ENCODE measurements at places on chromosomes 7 and 10.

DNA sequence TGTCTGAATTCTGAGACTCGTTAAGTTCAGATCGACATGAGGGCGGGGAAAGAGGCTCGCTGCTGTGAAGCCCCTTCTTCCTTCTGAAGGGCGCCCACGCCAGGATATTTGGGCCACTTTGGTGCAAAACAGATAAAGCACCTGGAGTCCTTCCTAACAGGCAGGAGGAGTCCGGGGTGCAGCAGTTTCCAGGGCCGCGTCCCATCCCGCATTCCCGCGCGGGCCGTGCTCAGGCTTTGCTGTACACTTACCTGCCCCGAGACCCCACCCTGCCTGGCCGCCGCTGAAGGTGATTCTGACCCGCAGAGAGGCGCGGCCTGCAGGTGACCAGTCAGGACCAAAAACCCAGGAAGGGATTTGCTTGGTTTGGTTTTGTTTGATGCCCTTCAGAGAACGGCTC is 454.6 kb downstream of the PTPRN2 start:
- DNase-seq, result no peak

DNA sequence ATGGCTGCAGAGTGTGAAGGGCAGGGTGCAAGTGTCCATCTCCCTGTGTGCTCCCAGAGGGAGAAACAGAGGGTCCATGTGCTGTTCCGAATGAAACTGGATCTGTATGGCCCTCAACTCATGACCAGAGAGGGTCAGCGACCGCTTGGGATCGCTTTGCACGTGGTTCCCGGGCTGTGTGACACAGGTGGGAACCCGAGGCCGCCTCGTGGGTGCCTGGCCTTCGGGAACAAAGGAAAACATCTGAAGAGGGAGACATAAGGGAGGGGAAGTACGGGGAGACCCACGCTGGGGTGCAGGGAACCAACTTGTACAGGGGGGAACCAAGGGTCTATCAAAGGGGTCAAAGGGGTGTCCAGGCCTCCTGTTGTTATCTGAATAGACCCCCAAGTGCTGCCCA is 57.5 kb downstream of the SH3PXD2A start:
- DNase-seq, result no peak

GRCh38 chr7:81260152-81260551 is 341.3 kb upstream of the SEMA3C start:
- no peak for DNase-seq

DNA sequence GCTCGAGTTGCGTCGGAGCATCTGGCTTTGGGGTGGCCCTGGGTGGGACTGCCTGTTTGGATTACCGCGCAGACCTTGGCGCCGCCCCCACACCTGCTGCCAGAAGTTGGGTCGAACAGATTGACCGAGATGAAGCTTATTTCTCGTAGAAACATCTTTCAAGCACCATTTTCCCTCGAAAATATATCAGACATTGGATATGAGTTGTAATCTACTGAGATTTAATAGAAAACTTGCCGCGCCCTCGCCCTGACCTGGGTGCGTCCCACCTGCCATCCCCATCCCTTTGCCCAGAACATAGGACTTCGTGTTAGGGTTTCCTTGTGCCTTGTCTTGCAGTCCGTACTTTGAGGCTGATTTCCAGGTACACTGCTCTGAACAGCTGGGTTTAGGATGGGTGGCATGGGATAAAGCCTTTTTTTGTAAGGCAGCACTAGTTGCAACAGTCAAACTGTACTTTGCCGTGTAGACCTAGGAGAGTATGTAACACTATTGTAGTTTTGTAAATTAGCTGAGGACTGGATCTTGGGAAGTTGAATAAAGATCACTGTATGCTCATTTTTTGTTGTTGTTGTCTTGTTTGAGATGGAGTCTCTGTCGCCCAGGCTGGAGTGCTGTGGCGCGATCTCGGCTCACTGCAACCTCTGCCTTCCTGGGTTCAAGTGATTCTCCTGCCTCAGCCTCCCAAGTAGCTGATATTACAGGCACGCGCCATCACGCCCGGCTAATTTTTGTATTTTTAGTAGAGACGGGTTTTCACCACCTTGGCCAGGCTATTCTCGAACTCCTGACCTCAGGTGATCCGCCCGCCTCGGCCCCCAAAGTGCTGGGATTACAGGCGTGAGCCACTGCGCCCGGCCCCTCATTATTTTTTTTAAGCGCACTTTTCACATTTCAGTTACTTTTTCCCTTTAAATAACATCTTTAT is 978 bp downstream of the OGDH start:
- DNase-seq, result no peak

DNA sequence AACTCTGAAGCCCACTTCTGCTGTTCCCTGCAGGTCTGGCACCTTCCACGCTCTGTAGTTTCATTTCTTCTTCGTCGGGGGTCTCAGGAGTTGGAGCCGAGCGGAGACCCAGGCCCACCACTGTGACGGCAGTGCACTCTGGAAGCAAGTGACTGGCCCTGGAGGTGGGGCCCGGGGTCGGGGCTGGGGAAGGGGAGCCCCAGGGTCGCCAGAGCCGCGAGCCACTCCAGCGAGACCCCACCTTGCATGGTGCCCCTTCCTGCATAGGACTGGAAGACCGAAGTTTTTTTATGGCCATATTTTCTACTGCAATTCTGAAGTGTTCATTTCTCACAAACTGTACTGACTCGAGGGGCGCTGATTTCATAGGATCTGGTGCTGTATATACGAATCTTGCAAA is 172.8 kb downstream of the CCDC3 start:
- DNase-seq, result no peak

GRCh38 chr7:91265693-91266066 is 1.4 kb downstream of the FZD1 start:
- DNase-seq, result no peak

- no peak for DNase-seq
Measured at GRCh38 chr7:14040528-14040927, 51.1 kb upstream of the ETV1 start.

DNA sequence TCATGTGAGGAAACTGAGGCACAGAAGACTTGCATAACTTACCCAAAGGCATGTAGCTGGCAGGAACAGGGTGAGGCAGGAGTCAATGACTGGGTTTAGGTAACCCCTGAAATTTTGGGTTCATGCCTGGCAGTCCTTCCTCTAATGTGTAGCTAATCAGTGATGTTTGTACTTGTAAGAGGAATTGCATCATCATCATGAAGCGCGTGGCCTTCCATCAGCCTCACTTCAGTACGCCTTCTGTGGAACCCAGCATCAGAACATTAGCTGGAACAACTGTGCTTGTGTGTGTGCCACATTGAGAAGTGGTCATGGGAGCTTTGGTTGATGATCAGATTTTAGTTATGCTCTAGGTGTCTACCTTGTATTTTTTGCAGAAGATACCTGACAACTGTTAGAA is 18.2 kb upstream of the STMP1 start:
- no peak for DNase-seq

DNA sequence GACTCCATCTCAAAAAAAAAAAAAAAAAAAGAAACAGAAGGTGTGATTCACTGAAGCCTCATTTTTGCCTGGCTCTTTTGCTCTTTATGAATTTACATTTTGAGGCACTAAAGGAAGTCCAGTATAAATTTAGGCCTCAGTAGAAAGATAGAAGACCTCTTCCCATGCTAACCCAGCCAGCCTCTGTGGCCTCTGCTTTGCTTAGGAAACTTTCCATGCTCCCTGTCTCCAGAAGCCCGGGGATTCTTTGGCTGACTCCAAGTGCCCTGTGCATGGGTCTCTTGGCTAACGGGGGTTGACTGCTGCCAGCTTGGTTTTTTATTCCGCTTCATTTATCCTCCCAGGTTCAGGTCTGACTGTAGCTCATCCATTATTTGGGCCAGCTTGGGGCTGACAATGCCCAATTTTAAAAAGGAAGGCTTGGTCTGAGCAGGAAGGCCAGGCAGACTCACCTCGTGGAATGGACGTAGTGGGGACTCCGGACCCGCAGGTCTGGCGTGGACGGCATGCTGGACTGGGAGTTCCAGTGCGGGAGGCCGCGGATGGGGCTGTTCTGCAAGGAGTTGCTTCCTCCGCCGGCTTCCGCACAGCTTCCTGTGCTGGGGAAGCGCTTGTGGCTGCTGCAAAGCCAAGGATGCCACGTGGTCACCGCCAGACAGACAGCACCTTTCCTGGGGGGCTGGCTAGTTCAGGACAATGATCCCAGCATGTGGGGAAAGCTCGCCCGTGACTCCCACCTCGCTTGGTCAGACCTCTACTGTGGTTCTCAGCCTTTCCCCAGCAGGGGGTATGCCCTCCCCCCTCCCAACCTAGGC is 72.3 kb downstream of the PRPF18 start:
- no peak for DNase-seq

DNA sequence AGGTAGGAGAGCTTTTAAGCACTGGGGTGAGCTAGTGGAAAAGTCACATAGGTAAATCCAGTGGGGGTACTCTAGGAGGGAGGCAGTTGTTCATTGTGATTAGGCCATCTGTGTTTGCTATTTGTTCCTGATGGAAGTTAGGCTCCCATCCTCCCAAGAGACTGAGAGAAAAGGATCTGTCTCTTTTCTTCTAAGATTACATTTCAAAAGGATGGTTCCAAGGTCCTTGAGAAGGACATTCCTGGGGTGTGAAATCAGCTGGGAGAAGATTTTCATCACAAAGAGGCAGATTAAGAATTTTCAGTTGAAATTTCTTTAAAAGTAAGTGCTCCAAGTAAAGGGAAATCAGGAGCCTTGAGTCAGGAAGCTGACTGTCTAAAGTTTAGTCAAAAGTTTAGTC is 210.8 kb upstream of the CSTF2T start:
- DNase-seq, result no peak

GRCh38 chr7:99257065-99257464 is 15.6 kb upstream of the MYH16 start:
- DNase-seq, result no peak

DNA sequence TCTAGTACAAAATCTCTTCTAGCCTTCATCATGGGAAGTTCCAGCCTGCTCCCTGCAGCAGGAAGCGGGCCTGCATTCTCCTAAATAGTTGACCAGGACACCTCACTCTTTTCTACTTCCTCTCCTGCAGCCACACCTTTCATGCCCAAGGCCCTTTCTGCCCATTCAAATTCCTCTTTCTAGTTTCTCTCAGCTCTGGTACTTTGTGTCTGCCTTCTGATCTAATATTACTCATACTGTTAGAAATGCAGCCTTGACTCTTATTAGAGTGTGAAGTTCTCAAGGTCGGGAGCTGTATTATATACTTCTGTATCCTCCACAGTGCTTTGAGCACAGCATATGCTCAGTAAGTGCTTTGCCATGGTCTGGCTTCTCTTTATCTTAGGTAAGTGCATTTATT is 103.1 kb downstream of the PRKCQ start:
- no peak for DNase-seq

DNA sequence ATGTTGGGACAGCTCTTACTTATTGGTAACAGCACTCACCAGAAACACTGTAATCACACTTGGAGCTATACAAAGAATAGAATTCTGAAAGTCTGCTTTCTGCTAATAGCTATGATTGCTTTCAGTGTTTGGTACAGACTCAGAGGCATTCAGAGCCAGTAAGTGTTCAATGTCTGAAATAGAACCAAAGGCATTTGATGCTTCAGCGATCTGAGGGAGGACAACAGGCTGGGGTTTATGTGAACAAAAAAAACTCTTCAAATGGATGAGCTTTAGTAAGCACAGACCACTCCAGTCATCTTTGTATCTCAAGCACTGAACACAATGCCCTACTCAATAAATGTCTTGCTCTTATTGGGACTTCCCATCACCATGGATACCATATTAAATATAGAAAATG is 322.8 kb upstream of the GRM3 start:
- no peak for DNase-seq

- no peak for DNase-seq
Measured at GRCh38 chr7:64602086-64602485, 39.2 kb upstream of the ZNF680 start.

DNA sequence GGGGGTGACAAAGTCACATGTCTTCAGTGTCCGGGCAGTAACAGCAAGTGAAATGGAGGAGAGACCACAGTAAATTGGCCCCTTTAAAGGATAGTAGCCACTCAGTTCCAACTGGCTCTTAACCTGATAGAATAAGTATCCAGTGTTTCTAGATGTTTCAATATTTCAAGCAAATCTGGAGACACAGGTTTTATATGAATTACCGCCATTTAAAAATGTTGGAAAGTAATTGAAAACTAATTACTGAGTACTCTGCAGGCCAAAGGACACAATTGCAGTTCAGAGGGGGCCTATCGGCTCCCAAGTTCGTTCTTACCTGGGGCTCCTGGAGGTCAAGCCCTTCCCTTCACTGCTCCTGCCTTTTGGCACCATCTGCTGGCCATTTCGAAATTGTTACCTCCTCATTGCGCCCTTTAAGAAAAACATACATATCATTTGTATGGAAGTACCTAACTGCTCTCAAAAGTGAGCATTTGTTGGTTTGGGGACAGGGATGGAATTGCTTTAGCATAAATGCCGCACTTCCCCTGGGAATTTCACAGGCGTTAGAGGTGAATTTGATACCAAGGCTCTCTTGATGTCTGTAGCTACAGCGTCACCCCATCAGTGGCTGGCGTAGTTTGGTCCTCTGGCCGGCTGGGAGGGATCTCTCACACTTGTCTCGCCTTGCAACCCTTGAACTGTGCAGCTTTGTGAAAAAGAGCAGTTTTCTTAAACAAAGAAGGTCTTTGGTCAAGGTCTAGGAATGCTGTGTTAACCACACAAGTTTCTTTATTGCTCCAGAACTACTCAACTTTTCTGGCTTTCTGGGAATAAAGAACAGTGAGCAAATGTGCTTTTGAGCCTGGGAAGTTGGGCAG is 220.0 kb downstream of the ARHGAP21 start:
- DNase-seq, result peak; percentile 12

GRCh38 chr7:20737840-20738448 is 48.7 kb downstream of the SP8 start:
- DNase-seq, result peak; percentile 35

GRCh38 chr10:13810568-13810967 is 223.8 kb downstream of the PRPF18 start:
- no peak for DNase-seq

- no peak for DNase-seq
Measured at GRCh38 chr7:83964318-83964717, 230.3 kb downstream of the SEMA3A start.

DNA sequence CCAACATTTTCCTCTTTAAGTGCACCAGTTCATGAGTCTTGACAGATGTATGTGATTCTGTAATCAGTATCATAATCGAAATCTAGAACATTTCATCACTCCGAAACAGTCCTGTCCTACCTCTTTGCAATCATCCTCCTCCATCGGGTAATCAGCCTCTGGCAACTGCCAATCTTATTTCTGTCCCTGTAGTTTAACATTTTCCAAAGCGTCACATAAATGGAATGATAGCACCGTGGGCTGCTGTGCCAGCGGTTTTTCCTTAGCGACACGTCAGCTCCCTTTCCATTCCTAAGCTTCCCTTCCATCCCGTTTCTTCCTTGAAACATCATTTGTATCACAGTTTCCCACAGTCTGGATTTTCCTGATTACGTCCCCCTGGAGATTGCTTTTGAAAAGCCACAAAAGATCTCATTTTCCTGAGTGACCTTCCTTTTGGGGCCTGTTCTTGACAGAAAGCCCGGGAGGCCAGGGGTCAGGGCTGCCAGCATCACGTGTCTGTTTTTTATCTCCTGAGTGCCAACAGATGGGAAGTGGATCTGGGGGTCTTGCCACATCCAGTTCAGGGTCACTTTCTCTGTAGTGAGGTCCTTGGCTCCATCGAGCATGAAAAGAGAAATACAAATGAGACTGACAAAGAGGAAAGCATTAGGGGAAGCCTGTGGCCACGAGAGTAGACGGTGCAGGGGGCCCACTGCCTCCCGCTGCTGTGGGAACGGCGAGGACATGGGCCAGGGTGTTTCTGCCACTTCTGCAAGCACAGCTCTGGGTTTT is 31.6 kb downstream of the TMEM120A start:
- DNase-seq, result no peak

- no peak for DNase-seq
Measured at GRCh38 chr10:34107626-34108516, 707.2 kb downstream of the PARD3 start.

- DNase-seq, result no peak
Measured at GRCh38 chr10:94016727-94017714, 23.3 kb downstream of the PLCE1 start.
